ELF-1 (cell line): ENCODE measurements at places on chromosomes 7 and 10.

- no peak for DNase-seq
These were observed 16.5 kb downstream of the FAM25A start for GRCh38 chr10:87036623-87037022.

DNA sequence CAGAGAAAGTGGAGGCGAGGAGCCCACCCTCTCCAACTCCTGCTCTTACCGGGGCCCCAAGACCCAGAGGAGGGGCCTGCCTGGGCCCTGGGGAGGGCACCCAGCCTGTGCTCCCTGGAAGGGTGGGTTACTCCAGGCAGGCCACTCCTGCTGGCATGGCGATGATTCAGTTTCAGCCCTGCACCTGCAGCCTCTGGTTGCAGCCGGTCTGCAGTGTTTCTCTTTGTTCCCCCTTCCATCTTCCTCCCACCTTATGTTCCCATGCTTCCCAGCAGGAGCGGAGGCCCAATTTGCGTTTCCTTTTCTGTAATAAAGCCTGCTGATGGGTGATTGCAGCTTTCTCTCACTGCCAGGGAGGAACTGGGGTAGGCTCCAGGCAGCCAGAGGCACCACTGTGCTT, 53.2 kb upstream of the FAM20C start:
- no peak for DNase-seq

GRCh38 chr10:55668326-55668922, 692.6 kb downstream of the ZWINT start:
- DNase-seq: no peak

GRCh38 chr10:28280652-28281051, 22.2 kb downstream of the MPP7 start:
- no peak for DNase-seq

GRCh38 chr10:90136731-90137316, 435.4 kb downstream of the KIF20B start:
- DNase-seq: no peak

DNA sequence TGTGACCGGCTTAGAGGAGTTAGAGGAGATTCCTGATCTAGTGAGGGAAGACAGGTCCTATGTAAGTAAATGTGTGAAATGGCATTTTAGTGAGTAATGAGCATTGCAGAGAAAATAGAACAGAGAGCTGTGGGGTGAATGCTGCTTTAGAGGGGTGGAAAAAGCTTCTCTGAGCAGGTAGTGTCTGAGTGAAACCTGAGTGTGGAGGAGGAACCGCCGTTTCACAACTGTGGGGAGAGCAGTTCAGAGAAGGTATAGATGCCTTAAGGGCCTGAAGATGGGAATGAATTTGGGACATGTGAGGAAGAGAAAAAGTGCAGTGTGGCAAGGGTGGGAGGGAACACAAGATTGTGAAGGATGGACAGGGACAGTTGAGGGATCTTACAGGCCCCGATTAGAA, 21.6 kb downstream of the FBH1 start:
- no peak for DNase-seq

DNA sequence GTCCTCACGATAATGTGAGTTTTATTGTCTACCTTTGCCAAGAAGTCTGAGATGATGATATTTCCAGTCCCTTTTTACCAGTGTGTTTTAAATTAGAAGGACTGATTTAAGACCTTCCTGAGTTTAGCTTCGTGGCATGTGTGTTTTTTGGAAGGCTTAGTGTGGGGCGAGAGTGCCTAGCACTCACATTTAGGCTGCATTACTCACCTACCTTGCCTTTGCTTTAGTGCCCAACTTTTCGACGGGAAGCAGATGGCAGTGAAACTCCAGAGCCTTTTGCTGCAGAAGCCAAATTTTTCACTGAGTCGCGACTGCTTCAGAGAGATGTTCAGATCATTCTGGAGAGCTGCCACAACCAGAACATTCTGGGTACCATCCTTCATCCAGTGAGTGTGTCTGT, 50.9 kb downstream of the SND1 start:
- DNase-seq: no peak

DNA sequence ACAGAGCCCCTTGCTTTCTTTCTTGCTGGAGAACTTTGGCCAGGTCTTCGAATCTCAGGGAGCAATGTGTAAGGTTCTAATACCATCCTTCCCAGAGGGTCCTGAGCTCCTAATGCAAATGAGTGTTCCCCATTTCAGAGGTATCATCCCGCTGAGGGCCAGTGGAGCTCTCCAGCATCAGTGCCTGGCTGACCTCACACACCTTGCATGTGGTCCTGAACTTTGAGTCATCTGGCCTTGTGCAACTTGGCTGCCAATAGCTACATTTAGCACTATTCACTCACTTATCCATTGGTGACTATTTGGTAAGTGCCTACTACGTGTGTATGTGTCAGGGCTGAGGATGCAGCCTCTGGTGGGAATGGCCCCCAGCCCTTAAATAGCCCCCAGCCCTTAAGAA, 48.4 kb upstream of the HABP2 start:
- no peak for DNase-seq

DNA sequence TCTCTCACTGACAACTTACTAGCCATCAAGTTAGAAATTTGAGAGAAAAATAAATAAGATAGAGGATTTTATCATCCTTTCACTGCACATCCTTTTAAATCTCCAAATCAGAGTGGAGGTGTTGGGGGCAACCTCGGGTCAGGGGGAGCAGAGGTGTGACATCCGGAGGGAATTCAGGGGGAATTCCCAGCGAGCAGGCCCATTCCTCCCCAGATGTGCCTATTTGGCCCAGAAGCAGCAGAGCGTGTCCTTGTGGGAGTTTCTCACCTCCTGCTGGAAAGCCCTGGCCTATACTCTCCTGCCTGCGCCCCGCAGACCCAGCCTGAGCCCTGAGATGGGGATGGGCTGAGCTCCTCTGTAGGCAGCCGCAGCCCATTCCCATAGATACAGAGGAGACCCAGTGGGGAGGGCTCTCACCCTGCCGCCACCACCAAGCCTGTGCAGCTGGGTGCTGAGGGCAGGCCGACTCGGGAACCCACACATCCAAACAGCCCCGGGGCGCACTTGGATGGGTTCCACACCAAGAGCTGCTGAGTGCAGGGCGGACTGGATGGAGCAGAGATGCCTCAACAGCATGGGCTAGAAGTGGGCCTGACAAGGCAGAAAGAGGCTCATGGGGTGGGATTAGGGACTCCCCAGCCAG, 124.5 kb downstream of the CXCL12 start:
- DNase-seq: no peak

DNA sequence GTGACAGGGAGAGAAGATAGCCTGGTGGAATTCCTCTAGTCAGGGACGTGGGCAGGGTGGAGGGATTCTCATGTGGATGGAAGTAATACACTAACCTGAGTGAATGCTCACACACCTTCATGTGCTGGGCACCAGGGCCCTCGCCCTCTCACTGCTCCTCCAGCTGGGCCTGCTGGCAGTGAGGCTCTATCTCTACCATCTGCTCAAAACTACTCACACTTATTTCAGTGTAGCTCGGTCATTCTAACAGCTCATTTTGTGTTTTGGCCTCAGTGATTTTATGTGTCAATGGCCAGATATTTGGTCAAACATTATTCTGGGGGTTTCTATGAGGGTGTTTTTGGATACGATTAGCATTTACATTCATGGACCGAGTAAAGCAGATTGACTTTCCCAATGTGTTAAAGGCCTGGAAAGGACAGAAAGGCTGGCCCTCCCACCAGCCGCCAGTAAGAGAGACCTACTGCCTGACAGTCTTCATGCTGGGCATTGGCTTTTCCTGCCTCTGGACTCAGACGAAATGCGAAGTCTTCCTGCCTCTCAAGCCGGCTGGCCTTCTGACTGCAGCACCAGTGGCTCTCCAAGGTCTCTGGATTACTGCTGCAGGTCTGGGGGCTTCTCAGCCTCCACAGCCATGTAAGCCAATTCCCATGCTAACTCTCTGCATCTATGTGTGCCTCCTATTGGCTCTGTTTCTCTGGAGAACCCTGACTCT, 335.4 kb downstream of the CXCL12 start:
- no peak for DNase-seq

DNA sequence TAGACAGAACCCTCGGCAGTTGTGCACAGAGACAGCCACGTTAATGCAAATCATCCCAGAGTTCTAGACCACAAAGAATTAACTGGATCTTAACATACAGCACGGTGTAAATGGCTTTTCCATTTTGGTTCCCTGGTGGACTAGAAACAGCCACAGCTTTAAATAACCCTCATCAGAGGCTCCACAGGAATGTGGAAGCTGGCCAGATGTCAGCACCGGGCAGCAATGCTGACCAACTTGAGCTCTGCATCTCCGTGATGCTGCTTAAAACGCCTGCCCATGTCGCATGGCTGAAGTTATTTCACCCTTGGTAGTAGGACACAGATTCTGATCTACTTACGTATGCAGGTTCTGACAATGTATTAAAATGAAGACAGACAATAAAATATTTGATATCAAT, 24.5 kb downstream of the RSU1 start:
- DNase-seq: no peak

- DNase-seq: no peak
These were observed 20.3 kb downstream of the KLF6 start for GRCh38 chr10:3764626-3765112.

DNA sequence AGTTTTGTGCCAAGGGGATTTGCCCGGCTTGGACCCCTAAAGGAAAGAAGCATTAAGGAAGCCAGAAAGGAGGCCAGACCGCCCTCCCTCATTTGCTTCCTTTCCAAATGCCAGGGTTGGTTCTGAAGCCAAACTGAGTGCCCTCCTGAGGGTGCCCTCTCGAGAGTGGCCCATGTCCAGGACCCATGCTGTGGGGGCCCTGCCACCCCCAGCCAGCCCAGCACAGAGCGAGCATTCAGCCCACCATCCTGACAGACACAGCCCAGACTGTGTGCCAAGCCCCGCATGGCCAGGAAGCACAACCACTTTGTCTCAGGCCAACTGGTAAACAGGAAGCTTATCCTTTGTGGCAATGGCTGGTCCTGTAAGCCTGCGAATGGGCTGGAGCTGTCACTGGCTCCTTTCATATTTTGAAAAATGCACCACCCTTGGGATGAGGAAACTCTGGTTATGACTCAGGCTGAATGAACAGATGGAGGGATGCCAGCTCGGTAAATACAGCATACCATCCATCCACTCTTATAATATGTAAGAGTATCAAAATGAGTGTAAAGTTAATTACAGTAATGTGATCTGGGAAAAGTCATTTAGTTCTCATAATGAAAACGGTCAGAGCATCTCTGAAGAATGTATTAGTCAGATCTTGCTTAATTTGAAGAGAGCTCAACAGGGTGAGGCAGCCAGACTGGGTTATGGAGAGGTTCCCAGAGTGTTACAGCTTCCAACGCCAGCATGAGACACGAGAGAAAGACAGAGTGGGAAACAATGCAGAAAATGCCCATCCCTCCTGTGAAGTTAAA, 65.0 kb downstream of the STK17A start:
- no peak for DNase-seq

- DNase-seq: no peak
These were observed 37.6 kb downstream of the SLC29A4 start for GRCh38 chr7:5320391-5320790.

DNA sequence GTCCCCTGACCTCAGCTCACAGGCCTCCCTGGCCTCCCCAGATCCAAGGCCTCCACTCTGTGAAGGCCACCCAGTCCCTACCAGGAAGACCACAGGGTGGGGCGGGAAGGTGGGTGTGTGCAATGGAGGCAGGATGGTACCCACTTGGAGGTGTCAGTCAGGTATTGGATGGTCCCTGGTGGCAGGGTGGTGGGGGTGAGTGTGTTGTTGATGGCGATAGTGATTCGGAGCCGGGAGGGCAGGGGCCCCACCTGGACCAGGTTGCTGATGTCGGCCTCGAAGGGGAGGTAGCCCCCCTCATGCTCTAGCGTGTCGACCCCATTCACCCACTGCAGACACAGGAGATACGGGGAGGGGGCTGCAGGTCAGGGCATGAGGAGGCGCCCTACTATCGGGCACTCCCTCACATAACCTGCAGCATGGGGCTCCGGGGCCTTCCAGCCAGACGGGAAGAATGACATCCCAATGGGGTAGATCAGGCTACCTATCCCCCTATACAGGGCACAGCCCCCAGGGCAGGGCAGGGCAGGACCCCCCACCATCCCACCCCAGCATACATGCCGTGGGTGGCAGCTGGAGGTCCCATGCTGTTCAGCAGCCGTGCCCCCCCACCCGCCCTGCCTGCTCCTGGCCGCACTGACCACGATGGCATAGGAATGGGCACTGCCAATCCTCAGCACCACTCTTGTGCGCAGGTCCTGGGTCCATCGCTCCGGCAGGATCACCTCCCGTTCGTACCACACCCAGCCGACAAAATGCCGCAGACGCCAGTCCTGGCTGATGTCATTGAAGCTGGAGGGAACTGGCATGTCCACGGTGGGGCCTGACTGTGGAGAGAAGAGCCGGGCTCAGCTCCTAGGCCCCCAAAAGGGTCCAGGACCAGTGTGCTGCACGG, 2.2 kb downstream of the GUSB start:
- no peak for DNase-seq

DNA sequence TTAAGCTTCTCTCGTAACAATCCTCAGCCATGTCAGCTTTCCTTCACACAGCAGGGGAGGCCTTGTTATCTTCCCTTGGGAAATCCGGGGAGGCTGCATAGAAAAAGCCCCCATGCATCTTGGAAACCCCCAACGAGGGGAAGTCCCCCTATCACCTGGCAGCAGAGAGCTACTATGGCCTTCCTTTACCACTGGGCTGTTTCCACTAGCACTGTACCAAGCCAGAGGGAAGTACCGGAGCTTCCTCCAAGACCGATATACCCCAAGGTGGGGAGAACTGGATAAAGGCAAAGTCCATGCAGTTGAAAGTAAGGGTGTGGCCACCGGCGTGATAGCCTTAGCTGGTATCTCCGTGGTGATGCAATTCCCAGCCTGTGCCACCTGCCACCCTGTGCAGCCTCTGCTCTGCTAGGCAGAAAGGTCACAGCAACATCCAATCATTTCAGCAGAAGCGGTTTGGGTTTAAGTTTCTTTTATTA, 4.4 kb upstream of the CLIP2 start:
- DNase-seq: no peak

- DNase-seq: no peak
These were observed 269.9 kb upstream of the MKLN1 start for GRCh38 chr7:131057794-131058070.

DNA sequence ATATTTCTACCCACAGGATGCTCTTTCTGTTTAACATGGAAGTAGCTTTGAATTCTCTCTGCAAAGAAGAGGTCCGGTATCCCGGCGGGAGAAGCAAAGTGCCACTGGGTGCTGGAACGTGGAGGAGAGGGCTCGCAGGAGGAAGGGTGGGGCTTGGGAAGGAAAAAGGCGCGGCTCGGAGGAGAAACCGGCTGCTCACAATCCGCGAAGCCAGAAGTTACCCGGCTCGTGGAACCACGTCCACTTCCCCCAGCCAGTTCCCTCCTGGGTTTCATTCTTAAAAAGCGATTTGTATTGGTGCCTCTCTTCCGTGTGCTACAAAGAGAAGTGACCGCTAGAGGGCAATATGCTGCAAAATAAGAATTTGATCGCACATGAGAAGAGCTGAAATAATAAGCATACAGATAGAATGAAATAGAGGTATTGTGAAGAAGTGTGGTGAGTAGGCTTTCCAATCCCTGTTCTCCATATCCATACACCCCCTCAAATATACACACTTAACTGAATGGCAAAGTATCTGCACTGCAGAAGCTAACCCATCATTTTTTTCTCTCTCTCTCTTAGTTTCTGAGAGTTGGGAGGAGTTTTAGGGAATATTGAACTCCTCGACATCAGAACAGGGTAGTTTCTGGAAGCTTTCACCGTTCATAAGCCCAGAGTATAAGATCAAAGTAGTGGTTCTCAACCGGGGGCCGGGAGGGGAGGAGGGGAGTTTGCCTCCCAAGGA, 31.1 kb downstream of the TRIL start:
- DNase-seq: peak; percentile 75

GRCh38 chr7:22320416-22320815, 36.5 kb downstream of the RAPGEF5 start:
- DNase-seq: no peak

GRCh38 chr7:101669307-101669706, 40.2 kb upstream of the MYL10 start:
- DNase-seq: no peak

- DNase-seq: no peak
These were observed 295.2 kb upstream of the PFKP start for GRCh38 chr10:2772135-2772534.
